Activated naive CD8-positive, alpha-beta T cell treated with anti-CD3 and anti-CD28 coated beads, Interleukin-2, amount 50 U/mL, for 16 hours (primary cell): ENCODE measurements at places on chromosomes 6 and 20.

DNA sequence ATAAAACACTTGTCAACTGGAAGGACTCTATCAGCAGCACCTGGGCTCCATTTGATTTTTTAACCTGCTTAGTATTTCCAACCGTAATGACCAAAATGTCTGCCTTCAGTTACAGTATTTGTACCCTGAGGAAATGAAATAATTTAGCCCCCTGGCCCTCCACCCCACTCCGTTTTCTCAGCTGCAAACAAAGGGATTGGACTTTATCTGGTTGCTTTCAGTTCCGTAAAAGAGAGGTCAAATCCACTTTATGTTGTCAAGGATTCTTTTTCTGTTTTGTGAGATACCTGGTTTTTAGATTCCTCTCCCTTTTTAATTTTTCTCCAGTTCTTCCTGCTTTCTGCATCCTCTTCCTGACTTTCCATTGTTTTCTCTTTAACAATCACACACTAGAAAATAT is 64.4 kb upstream of the BMP2 start:
- no peak for DNase-seq

GRCh38 chr6:127821431-127821830 is 79.4 kb downstream of the THEMIS start:
- DNase-seq, result no peak

- DNase-seq, result no peak
Measured at GRCh38 chr6:158640519-158640918, 4.0 kb downstream of the DYNLT1 start.

DNA sequence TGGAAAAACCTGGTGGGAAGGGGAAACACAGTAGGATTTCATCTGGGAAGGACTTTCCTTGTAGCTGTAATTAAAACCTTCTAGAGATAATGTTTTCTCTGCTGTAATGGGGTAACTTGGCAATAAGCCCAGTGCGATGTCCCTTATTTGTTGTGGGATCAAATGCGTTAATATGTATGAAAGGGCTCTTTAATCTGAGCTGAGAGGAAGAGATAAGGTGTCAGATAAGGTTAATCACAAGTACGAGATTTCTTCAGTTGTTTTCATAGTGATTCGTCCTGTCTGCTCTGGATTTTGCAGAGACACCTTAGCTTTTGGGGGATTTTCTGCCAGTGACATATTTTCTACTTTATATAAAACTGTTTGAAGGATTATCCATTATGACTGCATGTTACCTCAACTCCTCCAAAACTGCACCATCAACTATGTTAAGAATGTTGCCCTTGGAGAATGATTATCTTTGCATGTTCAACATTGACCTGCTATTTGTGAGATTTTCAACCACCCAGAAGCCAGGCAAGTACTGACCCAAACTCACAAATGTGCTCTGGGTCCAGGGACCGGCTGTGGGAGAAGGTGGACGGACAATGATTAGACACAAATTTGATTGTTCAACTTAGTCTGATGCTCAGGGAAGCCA is 21.2 kb upstream of the ELOVL5 start:
- DNase-seq, result no peak

- DNase-seq, result no peak
Measured at GRCh38 chr6:149392535-149392934, 7.5 kb upstream of the SUMO4 start.

- no peak for DNase-seq
Measured at GRCh38 chr6:55450005-55450404, 122.7 kb downstream of the GFRAL start.

DNA sequence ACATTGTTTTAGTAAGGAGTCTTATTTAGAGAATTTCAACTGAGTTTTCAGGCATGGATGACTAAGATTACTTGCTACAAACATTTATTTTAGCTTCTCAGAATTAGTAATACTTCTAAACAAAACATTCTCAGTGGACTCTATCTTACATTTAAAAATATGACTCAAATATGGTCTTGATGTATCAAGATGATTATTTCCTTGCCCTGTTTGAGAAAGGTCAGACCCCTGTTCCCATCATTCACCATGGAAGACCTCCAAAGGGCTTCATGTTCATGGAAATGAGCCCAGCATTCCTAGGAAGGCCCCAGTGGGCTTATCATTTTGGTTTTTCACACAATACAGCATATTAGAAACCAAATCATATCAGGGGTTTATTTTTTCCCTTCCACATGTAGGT is 24.6 kb upstream of the TRPC4AP start:
- DNase-seq, result no peak

GRCh38 chr6:52503851-52504781 is 72.7 kb downstream of the TRAM2 start:
- no peak for DNase-seq

GRCh38 chr6:62429781-62430180 is 143.8 kb upstream of the KHDRBS2 start:
- DNase-seq, result no peak

DNA sequence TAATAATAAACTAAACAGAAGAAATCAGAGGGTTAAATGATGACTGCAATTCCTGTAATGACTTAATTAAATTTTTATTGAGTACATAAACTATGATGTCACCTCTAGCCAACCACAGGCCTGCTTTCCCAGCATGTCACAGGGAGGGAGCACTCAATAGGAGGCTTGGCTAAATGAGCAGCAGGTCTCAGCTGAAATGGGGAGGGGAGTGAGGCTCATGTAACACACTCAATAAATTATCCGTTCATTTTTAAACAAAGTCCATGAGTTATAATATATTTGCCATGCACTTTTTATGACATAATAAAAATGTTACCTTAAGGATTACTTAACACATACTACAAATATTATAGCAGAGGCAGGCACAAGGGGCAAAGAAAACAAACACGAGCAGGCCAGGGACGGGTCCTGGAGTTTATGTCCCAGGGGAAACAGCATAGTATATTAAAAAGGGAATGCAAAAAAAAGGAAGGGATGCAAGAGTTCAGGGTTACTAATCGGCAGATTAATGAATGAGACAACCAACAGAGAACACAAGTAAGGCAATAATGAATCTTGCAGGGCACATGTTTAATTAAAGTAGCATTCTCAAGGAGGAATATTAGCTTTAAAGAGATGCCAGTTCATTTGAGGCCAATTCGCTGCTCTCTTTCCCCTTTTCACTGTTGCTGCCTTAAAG is 27.1 kb upstream of the FAM83C start:
- no peak for DNase-seq

DNA sequence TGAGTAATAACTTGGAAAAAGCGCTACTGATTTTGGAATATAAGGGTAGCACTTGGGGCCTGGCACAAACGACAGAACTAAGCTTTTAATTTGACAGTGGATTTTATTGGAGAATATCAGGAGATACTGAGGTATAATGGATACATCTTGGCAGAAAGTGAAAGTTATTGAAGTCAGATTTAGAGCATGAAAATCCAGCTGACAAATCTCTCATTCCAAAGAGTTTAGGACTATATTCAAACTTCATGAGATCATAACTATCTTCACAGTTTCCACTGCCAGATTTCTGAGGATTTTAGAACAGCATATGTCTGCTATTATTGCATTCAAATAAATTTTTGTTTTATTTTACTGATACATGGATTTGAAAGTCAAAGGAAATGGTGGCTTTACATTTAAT is 132.3 kb upstream of the THEMIS start:
- no peak for DNase-seq

DNA sequence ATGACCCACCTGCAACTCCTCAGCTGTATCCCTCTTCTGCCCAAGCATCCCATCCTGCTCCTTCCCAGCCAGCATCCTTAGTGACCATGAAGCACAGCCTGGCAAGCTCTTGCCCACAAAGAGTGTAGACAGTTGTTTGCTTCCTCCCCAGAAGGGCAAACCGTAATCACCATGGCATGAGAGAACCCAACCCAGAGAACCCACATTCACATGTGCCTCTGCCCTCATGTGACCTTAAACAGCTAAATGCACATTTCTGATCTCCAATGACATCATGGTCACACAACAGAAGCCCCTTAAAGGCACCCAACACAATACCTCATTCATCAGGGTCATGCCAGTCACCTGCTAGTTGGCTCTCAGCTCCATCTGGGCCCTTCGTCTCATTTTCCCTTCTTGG is 162.8 kb upstream of the CDYL start:
- DNase-seq, result no peak

- DNase-seq, result no peak
Measured at GRCh38 chr6:127221201-127221600, 45.5 kb upstream of the RNF146 start.

GRCh38 chr6:110287462-110288341 is 70.4 kb downstream of the METTL24 start:
- DNase-seq, result no peak

GRCh38 chr20:8431538-8432434 is 299.7 kb downstream of the PLCB1 start:
- DNase-seq, result no peak

GRCh38 chr6:4345543-4345942 is 210.2 kb upstream of the ECI2 start:
- DNase-seq, result no peak

DNA sequence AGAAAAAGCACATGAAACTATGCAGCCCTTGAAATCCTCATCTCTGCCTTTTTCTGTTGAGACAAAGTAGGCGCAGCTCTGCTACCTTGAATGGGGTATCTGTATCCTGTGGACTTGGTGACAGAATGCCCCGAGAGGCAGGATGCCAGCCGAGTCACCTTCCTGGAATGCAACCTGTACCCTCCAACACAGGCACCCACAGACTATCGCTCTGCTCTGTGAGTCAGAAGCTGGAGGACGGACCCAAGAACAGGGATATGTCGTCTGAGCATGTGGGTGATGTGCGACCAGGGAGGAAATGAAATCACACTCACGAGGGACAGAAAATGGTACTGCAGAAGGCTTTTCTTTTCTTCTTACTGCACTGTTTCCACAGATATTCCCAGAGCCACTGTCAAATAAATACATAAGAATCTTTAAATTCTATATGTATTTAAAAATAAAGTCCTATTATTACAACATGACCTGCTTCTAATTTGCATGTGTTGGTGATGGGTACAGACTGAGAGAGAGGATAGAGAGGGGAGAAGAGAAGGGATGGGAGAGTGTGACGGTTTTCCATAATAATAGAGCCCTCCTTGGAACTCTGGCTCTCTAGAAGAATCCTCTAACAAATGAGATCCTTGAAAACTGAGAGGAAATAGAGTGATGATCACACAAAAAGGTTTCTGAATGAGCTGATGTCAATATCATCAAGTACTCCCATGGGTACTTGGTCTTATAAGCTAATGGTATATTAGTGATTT is 308.1 kb downstream of the FOXC1 start:
- no peak for DNase-seq

DNA sequence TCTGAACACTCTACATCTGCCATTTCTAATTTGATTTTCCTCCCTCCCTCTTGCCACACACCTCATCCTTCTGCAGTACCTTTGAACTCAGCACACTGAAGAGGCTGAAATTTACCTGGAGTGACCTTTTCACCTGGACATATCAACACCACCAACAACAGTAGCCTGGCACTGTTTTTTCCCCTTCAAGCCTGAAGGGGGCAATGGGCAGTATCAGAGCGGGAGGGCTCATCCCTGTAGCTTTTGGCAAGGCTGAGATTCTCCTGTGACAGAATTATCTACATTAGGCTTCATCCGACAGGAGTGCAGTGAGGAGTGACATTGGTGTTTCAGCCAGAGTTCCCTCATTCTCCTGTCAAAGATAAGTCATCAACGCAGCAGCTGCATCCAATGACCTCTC is 312.8 kb upstream of the SPTLC3 start:
- DNase-seq, result no peak

- DNase-seq, result no peak
Measured at GRCh38 chr6:23633996-23634395, 492.0 kb upstream of the NRSN1 start.

DNA sequence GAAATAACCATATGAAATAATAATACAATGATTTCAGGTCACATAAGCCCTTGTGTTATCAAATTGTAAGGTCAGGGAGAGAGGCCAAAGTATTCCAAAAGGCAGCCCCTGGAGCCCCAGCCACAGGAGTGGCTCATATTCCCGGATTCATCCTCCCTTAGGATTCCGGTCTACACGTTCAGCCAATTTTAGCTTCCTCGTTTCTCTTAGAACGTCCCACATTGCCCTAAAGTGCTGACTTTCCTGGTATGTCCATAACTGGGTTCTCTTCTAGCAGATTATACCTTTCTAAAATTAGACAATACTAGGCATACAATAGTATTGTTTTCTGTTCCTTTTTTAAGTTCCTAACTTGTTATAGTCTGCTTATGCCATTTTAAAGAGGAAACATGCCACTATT is 192.7 kb upstream of the NOX3 start:
- DNase-seq, result no peak

DNA sequence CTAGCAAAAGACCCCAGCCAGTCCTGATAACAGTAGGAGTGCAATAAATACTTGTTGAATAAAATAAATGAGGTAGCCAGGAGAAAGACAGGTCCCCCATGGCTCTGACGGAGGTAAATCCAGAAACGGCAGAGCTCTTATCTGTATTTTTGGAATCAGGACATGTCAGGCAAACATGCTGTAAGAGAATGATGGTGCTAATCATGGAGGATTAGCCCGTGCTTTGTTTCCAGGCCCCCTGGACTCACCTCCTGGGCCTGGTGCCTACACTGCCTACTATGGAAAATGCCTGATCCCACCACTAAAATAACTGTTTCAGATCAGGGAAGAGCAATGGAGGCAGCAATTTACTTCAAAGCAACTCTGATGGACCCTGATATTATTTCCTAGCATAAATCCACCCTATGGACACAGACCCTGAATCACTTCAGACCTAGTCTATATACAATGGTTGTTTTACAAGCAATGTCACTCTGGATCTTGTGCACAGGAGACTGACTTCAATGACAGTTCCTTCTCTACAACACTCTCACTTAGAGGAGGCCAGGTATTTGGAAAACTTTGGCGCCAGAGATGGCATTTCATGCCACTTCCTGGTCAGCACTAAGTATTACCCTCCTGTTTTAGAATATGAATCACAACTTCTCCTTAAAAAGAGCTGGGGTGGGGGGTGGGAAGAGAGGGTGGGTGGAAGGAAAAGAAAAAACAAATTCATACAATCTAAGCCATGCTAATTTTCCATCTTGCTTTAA is 6.4 kb downstream of the MRPL14 start:
- DNase-seq, result no peak

- no peak for DNase-seq
Measured at GRCh38 chr6:9412951-9413559, 977.7 kb upstream of the SLC35B3 start.

DNA sequence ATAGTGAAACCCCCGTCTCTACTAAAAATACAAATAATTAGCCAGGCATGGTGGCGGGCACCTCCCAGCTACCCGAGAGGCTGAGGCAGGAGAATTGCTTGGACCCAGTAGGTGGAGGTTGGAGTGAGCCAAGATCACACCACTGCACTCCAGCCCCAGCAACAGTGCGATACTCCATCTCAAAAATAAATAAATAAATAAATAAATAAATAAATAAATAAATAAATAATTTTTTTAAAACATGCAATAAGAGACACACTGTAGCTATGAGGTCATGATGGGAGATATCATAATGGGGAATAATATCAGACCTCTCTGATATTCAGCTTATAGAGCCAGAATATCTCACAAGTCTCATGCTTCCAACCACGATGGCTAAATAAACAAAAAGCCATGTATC is 82.3 kb downstream of the CD24 start:
- no peak for DNase-seq

- DNase-seq, result no peak
Measured at GRCh38 chr6:89387516-89388201, 24.4 kb downstream of the RRAGD start.
